ENCODE measurements at places on chromosomes 3 and 15.
A peak's percentile ranks its signal among the peaks of the same experiment; 100 is the strongest.

DNA sequence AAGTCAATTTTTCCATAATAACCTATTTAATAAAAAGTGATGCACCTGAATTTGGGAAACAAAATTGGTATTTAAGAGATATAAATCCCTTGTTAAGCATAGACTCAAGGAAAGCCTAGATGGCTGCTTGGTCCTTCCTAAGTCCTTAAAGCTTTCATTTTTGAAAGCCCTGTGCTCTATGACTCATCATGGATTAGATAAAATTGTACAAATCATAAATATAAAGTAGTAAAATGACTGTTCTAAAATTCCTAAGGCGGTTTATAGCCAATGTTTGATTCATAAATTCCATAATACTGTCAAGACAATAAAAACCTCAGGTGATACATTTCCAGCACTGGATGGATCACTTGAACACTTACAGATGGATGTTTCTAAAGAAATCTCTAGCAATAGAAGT, 730.8 kb upstream of the EPHA6 start:
- no peak for DNase-seq

GRCh38 chr3:24628523-24629258, 134.0 kb upstream of the THRB start:
- DNase-seq, result no peak

- no peak for DNase-seq
These were observed 2.8 kb upstream of the RHCG start for GRCh38 chr15:89499156-89499555.

DNA sequence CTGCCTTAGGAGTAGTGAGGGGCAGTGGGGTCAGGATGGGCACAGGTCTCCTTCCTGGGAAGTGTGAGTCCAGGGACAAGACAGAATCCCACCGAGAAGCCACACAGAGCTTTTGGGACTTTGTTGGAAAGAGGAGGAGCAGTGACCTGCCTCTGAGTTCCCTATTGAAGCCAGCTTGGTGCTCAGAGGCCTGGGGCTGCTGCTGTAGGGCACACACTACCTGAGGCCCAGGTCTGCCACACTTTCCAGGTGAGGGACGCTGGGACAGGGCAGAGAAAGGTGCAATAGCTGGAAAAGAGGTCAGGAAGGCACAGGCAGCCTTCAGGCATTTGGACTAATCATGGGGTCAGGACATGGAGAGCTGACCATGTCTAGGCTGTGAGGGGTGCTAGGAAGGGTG, 67.7 kb downstream of the SCN5A start:
- no peak for DNase-seq

DNA sequence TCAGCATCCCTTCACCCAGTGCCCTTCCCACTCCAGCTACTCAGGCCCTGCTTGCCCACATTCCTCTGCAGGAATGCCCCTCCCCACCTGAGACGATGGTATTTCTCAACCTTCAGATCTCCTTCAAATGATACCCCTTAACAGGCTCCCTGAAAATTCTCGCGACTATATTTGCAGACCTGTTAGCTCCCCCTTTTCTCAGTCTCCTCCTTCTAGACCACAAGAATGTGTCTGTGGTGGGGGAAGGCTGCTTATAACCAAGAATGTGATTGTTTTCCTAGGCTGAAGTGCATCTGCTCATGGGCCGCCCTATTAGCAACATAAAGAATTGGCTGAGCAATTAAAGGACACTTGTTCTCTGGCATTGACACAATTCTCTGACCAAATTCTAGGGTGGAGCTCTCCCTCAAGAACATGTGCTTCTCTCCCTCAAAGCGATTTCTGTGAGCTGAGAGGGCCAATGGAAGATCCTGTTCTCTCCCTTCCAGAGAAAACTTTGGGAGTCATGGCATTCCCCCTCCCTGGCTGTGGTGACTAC, 19.1 kb upstream of the LIMD1 start:
- peak; percentile 32 for DNase-seq

- no peak for DNase-seq
These were observed 15.7 kb upstream of the ARPIN start for GRCh38 chr15:89928421-89928820.

DNA sequence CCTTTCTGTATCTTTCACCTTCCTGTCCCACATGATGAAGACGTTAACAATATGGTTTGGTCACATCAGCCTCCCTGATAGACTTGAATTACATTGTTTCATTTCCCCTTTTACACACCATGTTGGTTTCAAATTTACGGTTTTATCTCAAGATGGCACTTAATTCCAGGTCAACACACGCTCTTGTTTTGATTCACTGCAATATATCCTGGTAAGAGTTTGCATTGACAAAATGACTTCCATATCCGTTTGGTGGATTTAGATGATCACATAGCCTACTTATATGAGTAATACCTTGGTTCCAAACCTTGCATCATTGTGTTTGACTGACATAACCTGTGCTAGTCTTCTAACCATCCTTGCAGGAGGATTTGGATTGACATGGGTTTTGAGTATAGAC, 499.4 kb downstream of the ROBO1 start:
- no peak for DNase-seq

DNA sequence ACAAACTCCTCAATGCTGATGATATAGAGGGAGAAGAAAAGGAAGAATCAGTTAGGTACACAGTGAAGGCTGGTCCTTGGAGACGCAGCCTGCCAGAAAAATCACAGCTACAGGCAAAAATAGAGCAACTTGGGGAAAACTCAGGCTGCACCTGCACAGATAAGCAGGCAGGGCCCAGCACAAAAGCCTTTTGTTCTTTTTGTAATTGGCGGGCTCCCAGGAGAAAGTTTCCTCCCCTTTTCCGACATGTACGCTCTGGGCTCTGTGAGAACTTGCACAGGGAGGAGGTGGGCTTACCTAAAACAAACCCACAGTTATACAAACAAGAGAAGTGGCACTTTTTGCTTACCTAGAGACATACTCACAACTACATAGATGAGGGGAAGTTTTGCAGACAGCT, 813.4 kb upstream of the EPHA6 start:
- no peak for DNase-seq

DNA sequence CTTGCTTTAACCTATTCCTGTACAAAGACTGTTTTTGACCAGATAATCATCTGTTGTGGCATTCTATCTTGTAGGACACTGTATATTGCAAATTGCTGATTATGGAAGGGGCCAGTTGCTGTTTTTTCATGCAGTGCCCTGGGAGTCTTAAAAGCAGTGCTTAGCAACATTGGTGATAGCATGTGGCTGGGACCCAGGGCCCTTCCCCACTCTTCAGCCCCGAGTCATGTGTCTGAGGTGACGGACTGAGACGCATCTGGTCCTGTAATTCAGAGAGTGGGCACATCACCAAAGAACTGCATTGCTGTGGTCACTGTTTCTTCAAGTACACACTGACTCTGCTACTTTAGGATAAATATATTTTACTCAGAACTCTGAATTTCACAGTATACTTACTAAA, 63.4 kb downstream of the SNRK start:
- DNase-seq, result no peak

DNA sequence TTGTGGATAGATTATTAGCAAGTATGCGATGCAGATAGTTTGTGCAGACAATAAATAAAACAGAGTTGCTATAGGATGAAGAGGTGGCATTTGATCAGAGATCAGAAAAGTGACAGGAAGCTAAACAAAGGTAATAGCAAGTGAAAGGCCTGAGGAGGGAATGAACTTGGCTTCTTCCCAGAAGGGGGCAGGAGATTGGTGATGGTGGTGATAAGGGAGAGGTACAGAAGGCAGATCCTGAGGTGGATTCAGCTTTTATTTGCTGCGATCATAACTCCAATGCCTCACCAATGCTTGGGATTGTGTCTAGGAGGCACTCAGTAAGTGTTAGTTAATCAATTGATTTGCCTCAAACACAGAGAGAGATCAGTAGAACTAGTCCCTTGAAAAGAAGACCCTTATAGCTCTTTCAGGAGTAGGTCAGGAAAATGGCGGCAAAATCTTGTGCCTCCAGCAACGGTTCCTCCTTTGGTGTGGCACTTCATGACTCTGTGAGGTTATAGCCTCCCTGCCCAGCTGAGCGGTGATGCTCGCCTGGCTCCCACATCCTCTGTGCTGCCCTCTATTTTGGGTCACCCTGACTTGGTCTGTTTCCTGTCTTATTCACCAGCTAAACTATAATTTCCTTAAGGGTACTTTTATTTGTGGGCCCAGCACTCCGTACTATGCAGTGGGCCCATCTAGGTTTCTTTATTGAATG, 37.5 kb downstream of the TGFBR2 start:
- no peak for DNase-seq

All from T47D (cell line).